Fibroblast of lung (primary cell): ENCODE measurements at places on chromosomes 7 and 10. TPM values are rescaled to one million over a fixed set of nuclear protein-coding genes. Genes with fewer than 3 reads are reported as not detected.

DNA sequence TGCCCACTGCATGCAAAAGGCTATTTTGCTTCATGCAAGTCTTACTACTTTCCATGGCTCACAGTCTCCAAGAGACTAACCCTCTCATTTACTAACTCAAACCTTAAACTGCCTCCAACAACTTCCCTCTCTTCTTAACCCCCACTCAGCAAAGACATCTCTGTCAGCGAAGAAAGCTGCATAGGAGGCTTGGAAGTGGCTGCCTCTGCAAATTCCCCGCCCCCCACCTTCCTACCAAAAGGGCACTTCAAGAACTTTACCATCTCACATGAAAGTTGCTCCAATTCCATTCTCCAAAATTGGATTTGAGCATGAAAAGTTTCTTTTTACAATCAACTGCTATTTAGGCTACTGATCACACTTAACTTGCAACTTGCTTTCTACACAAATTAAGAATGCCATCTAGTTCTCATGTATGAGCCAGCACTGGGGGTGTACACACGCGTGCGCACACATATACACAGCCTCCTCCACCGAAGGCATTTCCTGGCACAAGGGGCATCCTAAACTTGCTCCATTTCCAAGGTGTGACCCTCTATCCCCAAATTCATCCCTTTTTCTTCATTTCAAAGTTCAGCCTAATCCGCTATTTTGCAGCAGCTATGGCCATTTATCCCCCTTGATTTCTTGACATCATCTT lies 1.8 kb downstream of the CCDC6 start:
- no peak for DNase-seq

- no peak for DNase-seq
Observed at GRCh38 chr10:12480440-12480839, 131.1 kb downstream of the CAMK1D start.

- DNase-seq = no peak
Observed at GRCh38 chr7:154741131-154741530, 261.8 kb downstream of the PAXIP1 start.

GRCh38 chr10:133459454-133460207 lies 5.9 kb downstream of the SCART1 start:
- no peak for DNase-seq

DNA sequence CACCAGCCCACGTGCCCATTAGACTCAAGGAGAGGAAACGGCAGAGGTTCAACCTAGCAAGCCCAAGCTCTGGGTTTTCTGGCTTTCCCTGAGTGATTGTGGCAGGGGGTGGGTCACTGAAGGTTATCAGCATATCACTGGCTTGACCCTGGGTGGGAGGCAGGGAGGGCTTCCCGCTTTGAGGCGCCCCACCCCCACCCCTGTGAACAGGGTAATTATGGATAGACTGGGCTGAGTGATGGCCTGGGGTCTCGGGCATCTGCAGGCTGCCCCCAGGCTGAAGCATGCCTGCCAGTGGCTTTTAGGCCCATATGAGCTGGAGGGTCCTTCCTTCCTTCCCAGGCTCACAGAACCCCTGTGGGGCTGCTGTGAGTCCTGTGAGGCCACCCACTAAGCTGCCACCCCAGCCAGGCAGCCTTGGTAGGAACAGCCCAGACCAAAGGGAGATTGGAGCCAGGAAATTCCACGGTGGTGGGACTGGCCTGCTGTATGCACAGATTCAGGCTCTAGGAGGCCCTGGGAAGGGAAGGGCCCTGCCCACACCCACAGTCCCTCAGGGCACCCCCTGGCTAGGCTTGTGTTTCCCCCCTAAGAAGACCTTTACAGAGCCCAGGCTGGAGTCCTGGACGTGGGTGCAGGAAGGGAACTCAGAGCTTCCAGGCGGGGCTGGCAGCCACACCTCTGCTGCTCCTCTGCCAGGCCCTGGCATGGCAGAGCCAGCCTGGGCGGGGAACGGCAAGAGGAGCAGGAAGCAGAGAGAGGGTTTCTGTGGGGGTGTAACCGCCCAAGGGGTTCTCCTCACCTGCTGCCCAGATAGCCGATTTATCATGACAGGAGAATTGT lies 33.1 kb downstream of the GPRIN2 start:
- no peak for DNase-seq

GRCh38 chr10:31706464-31707092 lies 222.1 kb downstream of the ARHGAP12 start:
- DNase-seq = no peak

DNA sequence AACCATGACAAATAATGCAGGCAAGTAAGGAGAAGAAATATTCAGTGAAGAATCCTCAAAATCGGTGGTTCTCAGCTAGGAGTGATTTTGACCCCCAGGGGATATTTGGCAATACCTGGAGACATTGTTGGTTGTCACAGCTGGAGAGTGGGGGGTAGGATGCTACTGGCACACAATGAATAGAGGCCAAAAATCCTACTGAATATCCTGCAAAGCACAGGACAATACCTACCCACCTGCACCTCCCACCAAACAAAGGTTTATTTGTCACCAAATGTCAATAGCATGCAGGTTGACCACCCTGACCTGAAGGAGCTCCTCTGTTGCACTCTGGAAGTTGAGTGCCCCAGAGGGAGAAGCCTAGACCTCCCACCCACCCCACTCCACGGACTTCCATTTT lies 1028.6 kb downstream of the CNTNAP2 start:
- no peak for DNase-seq

Gene MET
- total RNA-seq = 29.8 and 44.4 TPM in 2 replicates

Gene ICA1
- under 0.01 and 0.17 TPM in 2 replicates for total RNA-seq

Gene HTR5A
- total RNA-seq = not detected in 2 replicates
